ENCODE measurements at places on chromosomes 7 and 10. TPM values are rescaled to one million over a fixed set of nuclear protein-coding genes. Genes with fewer than 3 reads are reported as not detected.
A peak's percentile ranks its signal among the peaks of the same experiment; 100 is the strongest.

The FZD8 gene
- total RNA-seq, result 4.9 TPM

DNA sequence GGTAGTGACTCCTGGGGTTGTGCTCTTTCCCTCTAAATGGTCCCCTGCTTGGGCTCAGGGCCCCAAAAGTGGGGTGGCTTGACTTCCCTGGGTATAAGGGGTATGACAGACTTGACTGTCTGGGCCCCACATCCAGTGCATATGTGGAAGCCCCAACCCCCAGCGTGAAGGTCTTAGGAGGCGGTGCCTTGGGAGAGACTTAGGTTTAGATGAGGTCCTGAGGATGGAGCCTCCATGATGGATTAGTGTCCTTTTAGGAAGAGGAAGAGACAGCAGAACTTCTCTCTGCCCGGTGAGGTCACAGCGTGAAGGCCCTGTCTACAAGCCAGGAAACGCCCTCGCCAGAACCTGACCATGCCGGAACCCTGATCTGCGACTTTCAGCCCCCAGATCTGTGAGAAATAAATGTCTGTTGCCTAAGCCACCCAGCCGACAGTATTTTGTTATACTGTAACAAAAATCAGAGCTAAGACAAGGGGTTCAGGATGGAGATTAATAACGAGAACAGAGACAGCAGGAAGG lies 23.8 kb downstream of the PODXL start:
- no peak for DNase-seq

DNA sequence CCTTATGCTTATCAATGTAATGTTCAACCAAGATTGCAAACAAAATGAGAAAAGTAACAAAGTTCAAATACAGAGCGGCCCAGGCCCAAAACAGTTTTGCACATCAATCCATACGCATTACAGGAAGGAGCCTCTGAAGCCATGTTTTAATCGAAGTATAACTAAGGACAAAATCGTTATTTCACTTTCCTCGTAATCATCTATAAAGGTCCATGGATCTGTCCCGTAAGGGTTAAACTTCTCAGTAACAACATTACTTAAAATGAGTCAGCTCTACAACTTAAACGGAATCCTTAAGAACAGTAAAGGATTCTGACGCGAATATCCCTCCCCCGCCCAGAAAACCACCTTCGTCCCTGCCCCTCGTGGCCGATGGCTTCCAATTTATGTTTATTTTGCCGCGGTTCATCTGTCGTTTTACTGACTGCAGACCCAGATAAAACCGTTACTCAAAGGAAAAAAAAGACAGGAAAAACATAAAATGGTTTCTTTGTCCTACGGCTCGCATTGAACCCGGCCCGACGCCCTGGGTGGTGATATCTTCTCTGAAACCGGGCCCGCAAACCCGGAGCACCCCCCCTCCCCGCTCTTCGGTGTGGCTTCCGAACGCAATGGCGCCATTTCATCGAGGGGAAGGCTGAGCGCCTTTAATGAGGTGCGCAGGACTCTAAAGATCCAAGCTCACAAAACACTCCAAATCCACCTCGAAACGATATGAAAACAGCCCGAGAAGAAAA lies 1.1 kb downstream of the HNRNPA2B1 start:
- peak; percentile 59 for DNase-seq

- no peak for DNase-seq
These were observed 63.1 kb upstream of the DUSP5 start for GRCh38 chr10:110434489-110435096.

Data from A172 (cell line).